ENCODE measurements at places on chromosomes 1 and 21.

DNA sequence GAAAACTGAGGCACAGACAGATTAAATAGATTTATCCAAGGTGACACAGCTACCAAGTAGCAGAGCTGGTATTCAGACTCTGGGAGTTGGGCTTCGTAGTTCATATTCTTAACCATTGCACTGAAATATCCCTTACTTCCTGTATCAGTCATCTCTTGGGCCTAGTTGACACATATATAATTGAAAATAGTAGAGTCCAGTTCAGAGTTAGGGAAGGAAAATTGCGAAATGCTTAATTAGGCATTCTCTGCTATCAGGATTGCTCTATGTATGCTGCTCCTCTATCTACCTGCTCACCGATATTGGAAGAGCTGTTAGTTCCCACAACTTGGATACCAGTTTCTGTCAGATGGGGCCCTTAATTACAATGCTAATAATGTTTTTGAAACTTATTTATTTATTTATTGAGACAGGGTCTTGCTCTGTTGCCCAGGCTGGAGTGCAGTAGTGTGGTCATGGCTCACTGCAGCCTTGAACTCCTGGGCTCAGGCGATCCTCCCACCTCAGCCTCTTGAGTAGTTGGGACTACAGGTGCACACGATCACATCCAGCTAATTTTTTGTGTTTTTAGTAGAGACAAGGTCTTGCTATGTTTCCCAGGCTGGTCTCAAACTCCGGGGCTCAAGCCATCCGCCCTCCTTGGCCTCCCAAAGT is 8.2 kb downstream of the RCOR3 start:
- H3K4me1 ChIP-seq: no peaks in the 10 kb centered on the region
- no peak for DNase-seq
- H3K27ac ChIP-seq: no peak overlapping the region
- peaks cover 20% of the 10 kb centered on the region for H3K36me3 ChIP-seq
- H3K27me3 ChIP-seq: no peaks in the 10 kb centered on the region

DNA sequence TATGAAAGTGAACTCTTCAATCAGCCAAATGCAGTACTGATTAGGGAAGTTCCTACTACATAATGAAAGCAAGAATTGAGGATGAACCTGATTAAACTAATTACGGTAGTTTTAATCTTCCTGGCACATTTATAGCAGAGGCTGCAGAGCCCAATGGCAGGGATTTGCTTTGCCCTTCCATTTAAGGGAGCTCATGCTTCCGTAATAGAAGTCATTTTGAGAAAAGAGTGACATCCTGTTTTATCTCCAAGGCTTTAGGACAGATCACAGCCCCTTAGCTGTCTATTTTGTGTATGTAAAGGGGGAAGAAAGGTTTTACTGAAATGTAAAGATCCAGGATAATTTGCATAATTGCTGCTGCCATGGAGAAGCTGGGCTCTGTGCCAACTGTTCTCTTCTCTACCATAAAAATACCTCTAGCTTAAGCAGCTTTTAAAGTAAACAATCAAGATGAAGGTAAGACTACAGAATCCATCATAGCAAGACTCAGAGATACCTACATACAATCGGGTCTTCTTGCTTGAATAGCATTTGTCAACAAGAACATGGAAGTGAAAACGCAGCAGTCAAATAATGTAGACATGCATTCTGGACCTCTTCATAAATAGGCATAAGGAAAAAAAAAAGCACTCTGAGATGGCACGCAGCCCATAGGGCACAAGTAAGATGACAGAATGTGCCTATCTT is 62.5 kb downstream of the ASH1L start:
- peak; percentile 70 for DNase-seq
- H3K36me3 ChIP-seq: peaks cover 3% of the 10 kb centered on the region
- H3K27ac ChIP-seq: peak overlapping the region; percentile 81
- peak overlapping the region; percentile 34 for H3K4me3 ChIP-seq
- H3K4me1 ChIP-seq: peaks cover 26% of the 10 kb centered on the region

DNA sequence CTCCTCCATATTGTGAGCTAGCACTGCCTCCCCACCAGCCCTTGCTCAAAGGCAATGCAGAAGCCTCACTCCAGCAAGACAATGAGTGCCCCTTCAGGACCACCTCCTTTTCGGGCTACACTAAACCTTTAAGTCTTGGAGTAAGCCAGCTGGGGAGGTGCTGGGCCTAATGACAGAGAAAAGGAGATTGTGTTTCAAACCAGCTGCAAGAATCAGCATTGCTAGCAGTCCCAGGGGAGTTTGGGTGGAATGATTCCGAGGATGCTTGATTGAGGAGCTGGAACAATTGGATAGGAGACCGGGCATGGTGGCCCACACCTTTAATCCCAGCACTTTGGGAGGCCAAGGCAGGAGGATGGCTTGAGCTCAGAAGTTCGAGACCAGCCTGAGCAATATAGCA is 54.1 kb upstream of the GPR37L1 start:
- H3K4me3 ChIP-seq: no peak overlapping the region
- no peak for DNase-seq
- no peaks in the 10 kb centered on the region for H3K36me3 ChIP-seq
- H3K27ac ChIP-seq: no peak overlapping the region

GRCh38 chr21:39616211-39616772 is 3.6 kb downstream of the B3GALT5 start:
- no peaks in the 10 kb centered on the region for H3K4me1 ChIP-seq
- no peak overlapping the region for H3K27ac ChIP-seq
- no peak overlapping the region for H3K4me3 ChIP-seq
- H3K36me3 ChIP-seq: no peaks in the 10 kb centered on the region

- no peaks in the 10 kb centered on the region for H3K36me3 ChIP-seq
- H3K27me3 ChIP-seq: no peaks in the 10 kb centered on the region
- no peaks in the 10 kb centered on the region for H3K4me1 ChIP-seq
- no peak overlapping the region for H3K27ac ChIP-seq
- no peak overlapping the region for H3K4me3 ChIP-seq
Observed at GRCh38 chr21:27719226-27719625, 752.3 kb upstream of the ADAMTS5 start.

All from B cell (primary cell).